ENCODE measurements at places on chromosomes 5 and 9.

- no peak for DNase-seq
Measured at GRCh38 chr5:126998201-126998631, 32.1 kb downstream of the MARCHF3 start.

- DNase-seq = no peak
Measured at GRCh38 chr5:164358531-164359259, 853.3 kb downstream of the MAT2B start.

DNA sequence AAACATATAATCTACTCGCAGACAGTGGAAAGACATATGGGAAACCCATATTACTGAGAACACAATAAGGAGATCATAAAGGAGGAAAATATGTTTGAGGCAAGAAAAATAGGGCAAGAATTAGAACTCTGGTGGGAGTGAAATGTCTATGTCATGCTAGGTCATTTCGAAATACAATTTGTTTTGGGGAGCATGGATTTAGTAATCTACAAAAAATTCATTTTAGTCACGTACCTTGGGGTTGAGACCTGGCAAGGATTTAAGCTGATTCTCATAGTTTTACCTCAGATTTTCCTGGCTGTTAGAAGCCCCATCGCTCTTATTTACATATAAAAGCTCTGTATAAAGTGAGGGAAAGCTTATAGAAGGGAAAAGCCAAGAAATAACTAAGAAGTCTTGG, 11.5 kb upstream of the CSNK1G3 start:
- DNase-seq = no peak

GRCh38 chr5:122465031-122465577, 153.1 kb downstream of the SNCAIP start:
- DNase-seq = no peak

DNA sequence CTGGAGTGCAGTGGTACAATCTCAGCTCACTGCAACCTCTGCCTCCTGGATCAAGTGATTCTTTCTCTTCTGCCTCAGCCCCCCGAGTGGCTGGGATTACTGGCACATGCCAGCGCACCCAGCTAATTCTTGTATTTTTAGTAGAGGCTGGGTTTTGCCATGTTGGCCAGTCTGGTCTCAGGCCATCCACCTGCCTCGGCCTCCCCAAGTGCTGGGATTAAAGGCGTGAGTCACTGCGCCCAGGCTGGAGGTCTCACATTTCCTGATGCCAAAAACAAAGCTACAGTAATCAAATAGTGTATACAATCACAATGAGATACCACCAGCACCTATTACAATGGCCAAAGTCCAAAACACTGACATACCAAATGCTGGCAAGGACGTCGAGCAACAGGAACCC, 51.1 kb downstream of the TTLL11 start:
- DNase-seq = no peak

- no peak for DNase-seq
Measured at GRCh38 chr5:93794954-93795353, 53.6 kb upstream of the POU5F2 start.

DNA sequence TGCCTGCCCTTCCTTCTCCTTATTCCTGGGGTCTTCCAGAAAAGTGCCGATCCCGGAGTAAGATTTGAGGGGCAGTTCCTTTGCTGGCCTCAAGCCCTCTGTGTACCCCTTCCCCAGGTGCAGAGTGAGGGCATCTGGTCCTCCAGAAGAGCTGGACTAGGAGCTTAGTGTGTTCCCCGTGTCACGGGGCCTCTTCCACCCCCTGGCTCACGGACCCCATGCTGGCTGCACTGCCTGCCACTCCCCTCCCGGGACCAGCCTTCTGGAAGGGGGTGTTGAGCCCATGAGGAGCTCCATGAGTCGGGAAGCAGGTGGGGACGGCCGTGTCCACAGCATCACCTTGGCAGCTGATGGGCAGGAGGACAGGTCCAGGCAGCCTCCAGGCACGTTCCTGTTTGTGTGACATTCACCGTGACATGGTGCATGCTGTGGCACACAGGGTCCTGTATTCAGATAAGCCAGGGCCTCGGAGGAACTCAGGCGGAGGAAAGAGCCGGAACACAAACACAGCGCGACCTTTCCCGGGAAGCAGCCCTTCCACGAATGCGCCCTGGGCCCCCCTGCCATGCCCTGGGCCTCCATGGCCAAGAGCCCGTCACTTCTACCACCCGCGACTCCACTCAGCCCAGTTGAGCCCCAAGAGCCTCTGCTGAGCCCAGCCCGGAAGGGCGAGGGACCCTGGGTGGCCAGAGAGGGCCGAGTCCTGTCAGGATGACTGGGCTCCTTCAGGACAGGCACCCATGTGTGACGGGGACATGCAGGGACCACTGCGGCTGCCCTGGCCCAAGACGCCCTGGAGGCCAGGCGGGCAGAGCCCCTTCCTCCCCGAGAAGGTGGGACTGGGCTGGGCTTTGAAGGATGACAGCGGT, 5.9 kb upstream of the LCN1 start:
- no peak for DNase-seq

DNA sequence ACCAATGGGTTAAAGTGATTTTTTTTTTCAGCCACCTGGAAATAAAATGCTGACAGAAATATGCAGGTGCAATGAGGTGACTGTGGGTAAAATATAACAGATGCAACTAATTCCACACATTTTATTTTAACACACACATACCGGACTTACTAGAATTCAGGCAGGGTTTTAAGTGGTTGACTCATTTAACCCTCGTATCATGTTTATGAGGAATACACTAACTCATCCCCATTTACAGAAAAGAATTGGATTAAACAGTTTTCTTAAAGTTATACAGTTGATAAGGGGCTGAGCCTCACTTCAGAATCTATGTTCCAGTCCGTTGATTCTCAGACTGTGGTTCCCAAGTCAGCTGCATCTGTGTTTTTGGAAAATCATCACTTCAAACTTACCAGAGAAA, 207.5 kb downstream of the CHSY3 start:
- DNase-seq = no peak

All from AG09319 (cell line).